ENCODE measurements at places on chromosomes 12 and 14.
A peak's percentile ranks its signal among the peaks of the same experiment; 100 is the strongest.

DNA sequence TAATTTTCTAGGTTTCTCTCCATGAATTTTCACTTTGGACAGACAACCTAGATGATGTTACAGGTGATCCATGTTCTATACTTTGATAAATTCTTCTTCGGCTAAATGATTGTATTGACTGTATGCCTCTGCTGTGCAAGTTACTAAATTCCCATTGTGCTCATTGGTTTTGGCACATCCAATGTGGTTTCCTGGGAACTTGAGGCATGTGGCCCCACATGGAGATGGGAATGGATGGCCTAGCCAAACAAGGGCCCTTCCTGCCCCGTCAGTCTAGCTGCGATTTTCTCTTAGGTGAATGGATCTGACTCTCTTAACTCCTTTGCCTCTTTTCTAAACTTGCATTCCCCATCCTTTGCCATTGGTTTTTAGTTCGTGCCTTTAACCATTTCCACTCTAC lies 186.2 kb downstream of the PELI2 start:
- no peak for DNase-seq

DNA sequence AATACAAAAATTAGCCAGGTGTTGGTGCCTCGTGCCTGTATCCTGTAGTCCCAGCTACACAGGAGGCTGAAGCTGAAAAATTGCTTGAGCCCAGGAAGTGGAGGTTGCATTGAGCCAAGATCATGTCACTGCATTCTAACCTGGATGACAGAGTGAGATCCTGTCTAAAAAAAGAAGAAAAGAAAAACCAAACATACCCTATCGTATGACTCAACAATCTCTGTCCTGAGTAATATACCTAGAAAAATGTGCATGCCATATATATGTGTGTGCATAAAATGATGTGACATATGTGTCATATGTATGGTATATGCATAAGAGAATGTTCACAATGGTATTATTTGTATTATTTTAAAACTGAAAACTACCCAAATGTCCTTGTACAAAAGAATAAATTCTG lies 261.5 kb upstream of the CLEC14A start:
- no peak for DNase-seq

- no peak for DNase-seq
These were observed 13.7 kb downstream of the KTN1 start for GRCh38 chr14:55593698-55594097.

GRCh38 chr14:64865109-64865508 lies 14.6 kb downstream of the SPTB start:
- DNase-seq: no peak

DNA sequence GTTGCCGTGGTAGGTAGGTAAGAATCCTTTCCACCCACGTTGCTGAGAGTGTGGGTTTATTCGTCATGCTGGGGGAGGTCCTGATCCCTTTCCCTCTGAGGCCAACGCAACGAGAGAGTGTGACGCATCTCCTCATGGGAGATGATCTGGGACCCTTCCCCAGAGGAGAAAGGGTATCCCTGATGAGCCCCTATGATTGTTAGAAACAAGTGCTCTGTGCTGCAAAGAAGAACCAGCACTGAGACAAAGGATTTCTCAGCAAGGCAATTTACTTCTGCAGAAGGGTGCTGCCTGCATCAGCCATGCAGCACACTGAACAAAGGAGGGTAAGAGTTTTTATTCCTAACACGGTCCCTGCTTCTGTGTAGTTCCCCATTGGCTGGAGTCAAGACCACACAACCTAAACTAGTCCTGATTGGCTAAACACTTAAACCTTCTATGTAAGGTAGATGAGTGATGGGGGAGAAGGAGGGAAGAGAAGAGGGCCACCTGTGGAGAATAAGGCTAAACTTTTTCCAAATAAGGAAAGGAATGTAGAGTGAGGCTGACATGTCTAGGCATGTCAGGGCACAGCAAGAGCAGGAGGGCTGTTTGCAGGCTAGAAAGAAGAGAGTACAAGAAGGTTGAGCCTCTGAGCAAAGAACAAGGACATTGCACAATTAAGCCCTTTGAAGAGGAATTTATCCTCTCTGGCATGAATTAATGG lies 21.3 kb downstream of the CLEC2A start:
- DNase-seq: no peak

GRCh38 chr14:50037852-50038251 lies 78.5 kb downstream of the VCPKMT start:
- DNase-seq: peak; percentile 76

DNA sequence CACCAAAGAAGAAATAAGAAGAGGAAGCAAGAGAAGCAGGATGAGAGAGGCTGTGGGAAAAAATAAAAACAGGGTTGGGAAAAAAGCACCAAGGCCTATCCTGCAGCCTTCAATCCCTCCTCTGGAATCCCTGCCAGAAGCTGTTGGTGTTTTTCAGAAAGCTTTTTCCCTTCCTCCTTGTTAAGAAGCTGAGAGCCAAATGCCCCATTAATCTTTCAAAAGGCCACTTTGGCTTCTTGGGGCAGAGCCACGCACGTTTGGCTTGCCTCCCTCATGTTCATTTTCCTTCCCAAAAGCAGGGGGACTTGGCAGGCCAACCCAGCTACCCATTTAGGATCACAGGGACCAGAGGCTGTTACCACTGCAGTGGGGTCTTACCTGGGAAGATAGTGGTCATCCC lies 365.3 kb downstream of the NUAK1 start:
- no peak for DNase-seq

DNA sequence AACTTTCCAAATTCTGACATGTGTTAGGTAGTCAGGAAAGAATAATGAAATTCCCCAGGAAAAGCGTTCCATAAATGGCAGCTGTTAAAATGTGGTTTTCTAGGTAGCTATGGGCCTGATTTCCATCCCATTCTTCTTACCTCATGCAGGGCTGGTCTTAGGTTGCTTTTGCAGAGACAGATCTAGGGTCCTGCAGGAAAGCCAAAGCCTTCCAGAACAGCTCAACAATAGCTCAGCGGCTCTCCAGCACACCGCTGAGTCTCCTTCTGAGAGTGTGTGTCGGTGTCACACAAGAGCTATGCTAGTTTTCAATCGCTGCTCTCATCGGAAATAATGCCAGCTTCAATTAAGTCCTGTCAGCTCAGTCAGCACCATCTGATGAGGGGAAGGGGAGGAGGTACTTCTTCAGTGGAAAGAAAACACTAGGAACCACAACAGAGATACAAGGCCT lies 106.7 kb downstream of the TMEM30B start:
- no peak for DNase-seq

GRCh38 chr14:31692376-31692781 lies 131.2 kb downstream of the NUBPL start:
- DNase-seq: no peak

GRCh38 chr14:103562429-103563225 lies at the start of the genes BAG5 and COA8:
Gene BAG5, minus strand, starts transcription at chr14:103562657. Its CDS starts 1,493 bp downstream, at chr14:103561164.
Gene COA8, plus strand, starts transcription at chr14:103562960. Its CDS starts 42 bp downstream, at chr14:103563002.
- peak; percentile 84 for DNase-seq

- no peak for DNase-seq
These were observed 36.5 kb upstream of the SELPLG start for GRCh38 chr12:108670066-108670631.

DNA sequence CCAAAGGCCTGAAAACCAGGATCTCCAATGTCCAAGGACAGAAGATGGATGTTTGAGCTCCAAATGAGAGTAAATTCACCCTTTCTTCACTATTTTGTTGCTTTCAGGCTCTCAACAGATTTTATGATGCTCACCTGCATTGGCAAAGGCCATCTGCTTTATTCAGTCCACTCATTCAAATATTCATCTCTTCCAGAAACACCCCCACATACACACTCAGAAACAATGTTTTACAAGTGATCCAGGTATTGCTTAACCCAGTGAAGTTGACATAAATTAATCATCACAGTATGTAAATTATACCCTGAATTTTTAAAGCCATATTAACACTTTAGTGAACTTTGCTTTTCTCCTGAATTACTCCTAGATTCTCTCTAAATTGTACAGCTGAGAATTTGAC lies 63.3 kb downstream of the DUSP6 start:
- DNase-seq: no peak

DNA sequence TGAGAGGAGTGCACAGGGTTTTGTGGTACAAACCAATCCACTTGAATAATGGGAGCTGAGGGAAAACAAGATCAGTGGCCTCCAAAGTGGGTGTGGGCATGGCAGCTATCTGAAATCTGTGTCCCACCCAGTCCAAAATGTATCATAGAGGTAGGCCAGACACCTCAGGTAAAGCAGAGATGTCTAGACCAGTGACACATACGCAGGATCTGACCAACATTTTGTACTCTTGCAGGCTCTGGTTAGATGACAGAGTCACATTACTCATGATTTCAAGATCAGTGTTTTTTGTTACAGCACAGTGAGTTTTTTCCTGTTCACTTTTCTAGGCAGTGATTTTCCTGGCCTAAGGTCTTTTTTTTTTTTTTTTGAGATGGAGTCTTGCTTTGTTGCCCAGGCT lies 211.8 kb downstream of the PCNX1 start:
- DNase-seq: no peak

DNA sequence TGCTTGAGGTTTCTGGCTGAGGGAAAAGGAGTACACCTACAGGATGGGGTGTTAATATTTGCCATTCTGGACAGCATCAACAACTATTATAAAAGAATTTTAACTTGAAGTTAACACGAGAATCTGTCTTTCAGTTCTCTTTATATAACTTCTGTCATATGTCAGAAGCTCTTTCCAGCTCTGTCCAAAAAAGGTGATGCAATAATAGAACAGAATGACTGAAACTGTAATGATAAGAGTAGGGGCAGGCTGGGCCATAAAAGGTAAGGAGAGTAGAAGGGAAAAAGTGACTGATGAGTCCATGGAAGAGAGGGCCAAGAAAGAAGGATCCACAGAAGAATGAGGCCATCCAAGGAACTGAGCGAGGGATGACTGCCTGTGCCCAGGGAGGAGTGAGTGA lies 966.7 kb upstream of the FBXO33 start:
- no peak for DNase-seq

DNA sequence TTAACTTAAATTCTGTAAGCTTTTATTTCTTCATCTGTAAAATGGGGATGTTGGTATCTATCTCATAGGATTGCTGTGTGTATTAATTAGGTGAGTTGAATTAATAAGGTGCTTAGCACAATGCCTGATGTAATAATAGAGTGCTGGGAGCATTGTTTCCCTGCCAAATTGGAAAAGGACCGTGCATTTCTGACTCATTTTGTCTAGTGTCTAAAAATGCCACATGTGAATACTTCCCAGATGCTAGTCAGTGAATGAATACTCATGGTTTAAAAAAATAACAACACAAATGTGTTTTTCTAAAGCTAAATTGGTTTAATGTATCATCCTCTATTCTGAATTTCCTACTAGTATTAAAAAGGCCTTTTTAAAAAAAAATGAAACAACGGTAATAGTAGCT lies 45.4 kb upstream of the NEDD1 start:
- DNase-seq: no peak

DNA sequence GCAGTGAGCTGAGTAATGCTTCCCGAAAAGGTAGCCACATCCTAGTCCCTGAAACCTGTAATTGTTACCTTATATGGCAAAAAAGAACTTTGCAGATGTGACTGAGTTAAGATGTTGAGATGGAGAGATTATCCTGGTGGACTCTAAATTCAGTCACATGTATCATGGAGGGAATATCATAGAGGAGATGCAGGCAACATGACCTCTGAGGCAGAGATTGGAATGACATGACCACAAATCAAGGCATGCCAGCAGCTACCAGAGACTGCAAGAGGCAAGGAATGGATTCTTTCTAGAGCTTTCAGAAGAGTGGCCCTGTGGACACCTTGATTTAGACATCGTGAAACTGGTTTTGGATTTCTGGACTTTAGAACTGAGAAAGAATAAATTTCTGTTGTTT lies 18.5 kb downstream of the SLC38A6 start:
- DNase-seq: no peak

- DNase-seq: no peak
These were observed 6.0 kb downstream of the BTG1 start for GRCh38 chr12:92139634-92140150.

- DNase-seq: peak; percentile 88
These were observed 10.2 kb downstream of the CD69 start for GRCh38 chr12:9750276-9751203.

DNA sequence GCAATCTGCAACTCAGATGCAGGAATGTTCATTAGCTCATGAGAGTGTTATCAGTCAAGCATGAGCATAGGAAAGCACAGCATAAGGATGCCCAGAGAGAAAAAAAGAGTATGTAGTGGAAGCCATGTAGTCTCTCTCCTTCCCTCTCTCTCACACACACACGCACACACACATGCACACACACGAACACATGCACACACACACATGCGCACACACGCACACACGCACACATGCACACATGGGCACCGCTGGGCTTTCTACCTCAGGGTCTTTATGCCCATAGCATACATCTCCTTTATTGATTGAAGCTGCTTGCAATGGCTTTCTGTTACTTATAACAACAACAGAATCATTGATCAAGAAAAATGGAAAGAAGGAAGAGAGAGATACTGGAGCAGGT lies 240.9 kb downstream of the ETNK1 start:
- DNase-seq: no peak

GRCh38 chr14:106737021-106737420 lies 1210.6 kb downstream of the TMEM121 start:
- DNase-seq: no peak

- DNase-seq: peak; percentile 9
These were observed 58.9 kb upstream of the RIC8B start for GRCh38 chr12:106715582-106715981.

- DNase-seq: no peak
These were observed 119.5 kb downstream of the TTC7B start for GRCh38 chr14:90696720-90697119.

DNA sequence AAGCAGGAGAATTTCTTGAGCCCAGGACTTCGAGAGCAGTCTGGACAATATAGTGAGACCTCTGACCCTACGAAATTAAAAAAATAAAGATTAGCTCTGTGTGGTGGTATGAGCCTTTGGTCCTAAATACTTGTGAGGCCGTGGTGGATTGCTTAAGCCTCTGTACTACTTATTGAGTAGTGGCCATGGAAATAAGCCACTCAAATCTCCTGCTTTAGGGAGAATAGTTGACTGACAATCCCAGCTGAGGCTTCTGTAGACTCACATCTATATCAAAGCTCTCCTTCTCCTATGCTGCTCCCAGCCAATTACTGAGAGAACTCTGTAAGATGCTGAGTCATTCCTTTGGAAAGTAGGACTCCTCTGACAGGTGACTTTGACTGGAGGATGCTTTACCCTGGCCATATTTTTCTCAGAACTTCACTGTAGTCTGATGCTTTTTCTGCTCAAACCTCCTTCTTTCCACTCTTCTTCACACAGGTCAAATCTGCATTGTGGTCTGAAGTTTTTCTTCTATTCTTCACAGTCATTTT lies 420.2 kb downstream of the SLC6A15 start:
- DNase-seq: no peak

DNA sequence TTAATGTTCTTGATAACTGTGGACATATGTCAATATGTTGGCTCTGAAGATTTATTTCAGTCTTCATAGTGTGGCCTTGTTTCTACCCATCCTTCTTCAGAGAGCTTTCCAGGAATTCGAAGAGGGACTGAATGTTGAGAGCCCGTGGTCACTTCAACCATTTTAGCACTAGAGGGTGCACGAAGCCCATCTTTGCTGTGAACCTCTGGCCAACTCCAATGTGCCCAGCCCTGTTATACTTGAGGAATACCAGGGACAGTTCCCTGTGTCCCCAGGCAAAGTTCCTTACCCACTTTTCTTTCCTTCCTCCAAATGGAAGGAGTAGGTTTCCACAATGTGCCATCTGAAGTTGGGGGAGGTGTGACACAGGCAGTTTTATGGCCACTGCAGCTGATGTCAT lies 603.5 kb downstream of the RPL10L start:
- DNase-seq: no peak
